ENCODE measurements at places on chromosomes 6 and 20. TPM values are rescaled to one million over a fixed set of nuclear protein-coding genes. Genes with fewer than 3 reads are reported as not detected.

CRIP3 gene
- total RNA-seq: not detected

TBCC gene
- 33.2 TPM for total RNA-seq

HNF4A gene
- total RNA-seq: not detected

NUP43 gene
- total RNA-seq: 47.3 TPM

PNISR gene
- 55.8 TPM for total RNA-seq

GRCh38 chr6:62746968-62747367 is 460.9 kb upstream of the KHDRBS2 start:
- no peak for DNase-seq

DNA sequence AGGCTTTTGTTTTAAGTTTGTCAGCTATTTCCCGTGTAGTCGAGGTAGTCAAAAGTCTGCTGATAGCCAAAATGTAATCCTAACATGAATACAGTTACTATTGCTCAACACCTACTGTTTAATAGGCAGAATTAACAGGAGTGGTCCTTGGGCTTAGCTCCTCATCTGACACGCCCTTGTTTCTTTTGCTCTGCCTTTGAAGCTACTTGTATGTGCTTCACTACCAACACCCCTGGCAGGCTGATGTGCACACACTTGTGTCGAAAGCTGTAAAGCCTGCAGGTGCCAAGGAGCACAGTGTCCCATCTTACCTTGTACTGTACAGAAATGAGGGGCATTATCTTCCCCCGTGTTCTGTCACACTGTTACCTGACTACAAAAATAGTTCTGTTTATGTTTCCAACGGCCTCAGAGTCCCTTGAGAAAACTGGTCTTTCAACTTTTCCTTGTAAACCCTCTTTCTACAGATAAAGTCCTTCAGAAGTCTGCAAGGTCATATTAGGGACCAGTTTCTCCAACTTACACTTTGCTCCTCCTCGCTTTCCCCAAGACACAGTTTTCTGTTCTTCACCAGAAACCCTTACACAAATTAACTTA is 9.3 kb downstream of the SDHAF4 start:
- no peak for DNase-seq

DNA sequence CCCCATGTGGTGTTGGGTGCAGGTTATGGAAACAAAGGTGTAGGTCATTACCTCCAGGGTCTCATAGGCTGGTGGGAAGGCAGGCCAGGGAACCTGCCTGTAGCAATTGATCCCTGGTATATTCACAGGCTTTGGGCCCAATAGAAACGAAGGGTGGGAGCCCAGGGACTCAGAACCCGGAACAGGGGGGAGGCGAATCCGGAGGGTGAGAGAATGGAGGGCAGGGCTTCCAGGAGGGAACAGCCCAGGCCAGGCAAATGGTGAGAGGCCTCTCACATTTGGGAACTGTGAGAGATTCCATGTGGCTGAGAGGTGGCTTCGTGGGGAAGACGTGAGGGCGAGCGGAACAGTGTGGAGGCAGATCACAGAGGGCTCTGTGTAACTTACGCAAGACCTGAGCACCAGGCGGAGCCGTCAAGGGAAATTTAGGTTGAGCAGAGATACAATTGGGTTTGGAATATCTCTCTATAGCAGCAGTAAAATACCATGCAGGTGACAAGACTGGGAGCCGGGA is 267.1 kb downstream of the ERMARD start:
- DNase-seq: no peak

DNA sequence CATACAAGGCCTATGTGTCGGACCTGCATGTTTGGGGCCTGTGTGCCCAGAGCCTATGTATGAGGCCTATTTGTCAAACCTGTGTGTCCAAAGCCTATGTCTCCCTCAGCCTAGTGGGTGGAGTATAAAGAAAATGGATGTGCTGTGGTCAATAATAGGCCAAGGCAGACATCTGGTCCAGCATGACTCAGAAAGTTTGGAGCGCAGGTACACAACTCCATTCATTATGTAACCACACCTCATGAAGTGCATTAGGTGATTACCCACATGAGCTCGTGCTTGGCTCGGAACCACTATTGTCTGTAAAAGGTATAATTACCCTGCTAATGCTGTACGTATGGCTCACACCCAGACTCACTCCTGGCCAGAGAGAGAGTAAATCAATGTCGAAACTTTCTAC is 302.4 kb upstream of the POU3F2 start:
- no peak for DNase-seq

- no peak for DNase-seq
These were observed 99.8 kb upstream of the PDE10A start for GRCh38 chr6:165762876-165763275.

GRCh38 chr6:129708496-129709195 is 1.3 kb downstream of the ARHGAP18 start:
- no peak for DNase-seq
